Activated T-cell treated with anti-CD3 and anti-CD28 coated beads, Interleukin-2, amount 50 U/mL, for 4 hours (primary cell): ENCODE measurements at places on chromosomes 13 and 19. TPM values are rescaled to one million over a fixed set of nuclear protein-coding genes. Genes with fewer than 3 reads are reported as not detected.

COMP gene
- not detected for total RNA-seq

FFAR3 gene
- 0.61 TPM for total RNA-seq

GRCh38 chr13:104314321-104314720 is 1248.1 kb upstream of the SLC10A2 start:
- no peak for DNase-seq

GRCh38 chr19:43782689-43783231 is 2.0 kb upstream of the KCNN4 start:
- no peak for DNase-seq

GRCh38 chr13:51844862-51845573 is at the start of gene TMEM272:
TSS of gene TMEM272 (minus strand) at chr13:51845177. CDS start at chr13:51838530, 6,647 bp downstream.
- peak; percentile 52 for DNase-seq
